ENCODE measurements at places on chromosomes 3 and 15. TPM values are rescaled to one million over a fixed set of nuclear protein-coding genes. Genes with fewer than 3 reads are reported as not detected.

Gene GOLGA6L10
- total RNA-seq, result 1.2 TPM

Gene TRPM1
- not detected for total RNA-seq

Gene TMEM108
- not detected for total RNA-seq

Gene ITGA11
- total RNA-seq, result not detected

Gene IL17RE
- 2.5 TPM for total RNA-seq

Gene LYZL4
- not detected for total RNA-seq

DNA sequence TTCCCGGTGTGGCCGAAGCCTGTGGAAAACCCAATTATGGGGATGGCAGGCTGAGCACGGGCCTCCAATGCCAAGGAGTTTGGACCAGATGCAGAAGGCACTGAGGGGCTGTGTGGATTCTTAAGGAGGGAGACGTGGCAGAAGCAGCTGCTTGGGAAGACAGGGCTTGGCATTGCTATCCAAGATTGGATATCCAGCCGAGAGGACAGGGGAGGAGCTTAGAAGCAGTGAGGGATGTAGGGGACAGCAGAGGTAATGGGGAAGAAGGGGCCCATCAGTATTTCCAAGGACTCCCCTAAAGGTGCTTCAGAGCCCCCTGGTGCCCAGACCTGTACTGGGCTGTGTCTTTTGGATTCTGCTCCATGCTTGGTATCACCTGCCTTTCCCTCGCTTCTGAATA is 112.8 kb upstream of the TLE3 start:
- peak; percentile 27 for DNase-seq

GRCh38 chr15:96366526-96366877 is 36.0 kb downstream of the NR2F2 start:
- no peak for DNase-seq

- DNase-seq, result no peak
Measured at GRCh38 chr3:52446042-52446441, 1.1 kb upstream of the SEMA3G start.

DNA sequence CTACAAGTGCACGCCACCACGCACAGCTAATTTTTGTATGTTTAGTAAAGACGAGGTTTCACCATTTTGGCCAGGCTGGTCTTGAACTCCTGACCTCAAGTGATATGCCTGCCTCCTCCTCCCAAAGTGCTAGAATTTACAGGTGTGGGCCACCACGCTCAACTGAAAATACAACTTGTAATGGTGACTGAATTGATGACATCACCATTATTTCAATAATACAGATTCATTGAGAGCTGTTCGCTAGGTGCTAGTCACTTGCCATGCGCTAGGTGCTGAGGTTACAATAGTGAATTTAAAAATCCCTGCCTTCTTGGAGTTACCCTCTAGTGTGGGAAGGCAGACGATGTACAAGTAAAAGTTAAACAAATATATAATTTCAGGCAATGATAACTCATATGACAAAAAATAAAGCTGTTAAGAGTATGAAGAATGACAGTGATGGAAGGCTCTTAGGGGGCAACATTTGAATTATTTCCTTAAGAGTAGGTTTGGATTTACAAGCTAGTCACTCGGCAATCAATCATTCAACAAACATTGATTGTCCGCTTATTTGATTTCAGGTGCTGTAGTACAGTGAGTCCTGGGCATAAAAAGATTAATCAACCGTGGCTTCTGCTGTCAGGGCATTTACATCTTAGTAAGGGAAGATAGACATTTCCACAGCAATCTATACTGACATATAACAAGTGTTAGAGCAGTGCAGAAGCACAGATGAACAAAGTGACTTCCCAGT is 9.1 kb upstream of the PPARG start:
- DNase-seq, result no peak

DNA sequence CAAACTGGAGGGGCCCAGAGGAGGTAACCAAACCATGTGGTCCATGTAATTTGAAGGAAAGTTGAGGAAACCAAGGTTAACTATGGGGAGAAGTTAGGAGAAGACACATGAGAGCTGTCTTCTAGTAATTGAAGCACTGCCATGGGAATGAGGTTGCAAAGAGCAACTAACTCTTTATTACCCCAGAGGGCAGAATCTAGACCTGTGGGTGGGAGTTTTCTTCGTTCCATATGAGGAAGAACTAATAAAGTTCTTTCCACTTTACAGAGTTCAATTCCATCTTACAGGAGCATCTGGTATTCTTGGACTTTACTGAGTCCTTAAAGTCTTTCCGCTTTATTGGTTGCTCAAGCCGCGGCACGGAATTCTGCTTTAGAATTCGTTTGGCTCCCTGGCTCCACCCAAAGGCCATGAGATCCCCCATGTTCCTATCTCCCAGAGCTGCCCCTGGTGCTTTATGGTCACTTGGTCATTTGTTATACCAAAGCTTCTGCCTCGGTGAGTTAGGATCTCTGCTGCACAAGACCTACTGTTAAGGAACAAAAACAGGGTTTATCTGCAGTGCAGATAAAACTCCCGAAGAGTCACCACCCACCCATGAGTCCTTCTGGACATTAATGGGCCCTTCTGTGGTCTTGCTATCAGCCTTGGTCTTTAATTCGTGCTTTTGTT is 89.5 kb upstream of the UMPS start:
- no peak for DNase-seq

DNA sequence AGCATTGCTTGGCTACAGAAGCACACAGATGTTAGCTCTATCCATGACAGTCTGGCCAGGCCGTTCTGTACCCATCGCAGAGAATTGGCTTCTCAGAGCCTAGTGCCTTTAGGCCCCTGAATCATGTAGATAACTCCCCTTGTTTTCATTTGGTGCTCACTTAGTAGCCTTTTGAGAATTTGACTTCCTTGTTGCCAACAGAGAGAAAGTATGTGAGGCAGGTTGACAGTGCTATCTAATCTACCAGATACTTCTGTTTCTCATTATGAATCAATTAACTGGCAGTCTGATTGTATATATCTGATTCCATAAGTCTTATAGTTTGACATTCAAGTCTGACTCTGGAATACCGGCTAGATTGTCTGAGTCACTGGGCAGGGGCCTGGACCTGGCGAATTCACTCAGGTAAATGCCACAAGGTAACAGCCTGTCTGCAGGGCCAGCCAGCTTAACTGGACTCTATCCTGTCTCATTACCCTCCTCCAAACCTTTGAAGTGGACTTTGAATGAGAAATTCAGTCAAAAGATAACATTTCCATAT is 160.2 kb downstream of the GHSR start:
- no peak for DNase-seq

- DNase-seq, result no peak
Measured at GRCh38 chr3:15783361-15783969, 14.3 kb downstream of the ANKRD28 start.

DNA sequence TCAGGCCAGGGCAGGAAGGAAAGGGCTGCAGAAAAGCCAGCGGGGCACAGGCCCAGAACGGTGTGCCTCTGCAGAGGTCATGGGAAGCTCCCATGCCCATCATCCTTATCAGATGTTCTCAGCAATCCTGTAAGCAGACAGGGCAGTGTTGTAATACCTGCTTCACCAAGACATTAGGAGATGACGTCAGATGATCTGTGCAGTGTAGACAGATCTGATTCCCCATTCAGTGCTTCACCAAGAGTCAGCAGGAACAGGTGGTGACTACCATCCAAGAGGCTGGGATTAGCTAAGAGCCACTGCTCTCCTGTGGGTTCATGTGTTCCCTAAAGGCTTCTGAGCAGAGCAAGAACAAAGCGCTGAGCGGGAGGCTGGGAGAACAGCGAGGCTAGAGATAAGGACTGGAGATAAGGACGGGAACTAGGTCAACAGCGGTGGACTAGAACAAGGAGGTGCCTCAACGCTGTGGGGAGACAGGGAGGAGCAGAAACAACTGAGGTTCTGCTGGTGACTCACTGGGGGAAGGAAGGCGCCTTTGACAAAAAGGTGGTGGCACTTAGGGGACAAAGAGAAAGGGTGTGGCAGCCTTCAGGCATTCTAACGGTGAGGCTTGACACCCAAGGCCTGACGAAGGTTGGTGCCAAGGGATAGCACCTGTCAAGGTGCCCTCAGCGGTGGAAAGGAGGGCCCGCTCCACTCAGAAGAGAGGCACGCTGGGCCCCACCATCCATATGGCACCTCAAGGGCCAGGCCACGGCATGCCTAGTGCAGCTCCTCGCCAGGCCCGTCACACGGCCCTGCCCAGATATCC is 28.4 kb downstream of the CCDC12 start:
- peak; percentile 87 for DNase-seq

GRCh38 chr3:36097209-36097608 is 283.1 kb upstream of the STAC start:
- DNase-seq, result no peak
